ENCODE measurements at places on chromosomes 5 and 9. TPM values are rescaled to one million over a fixed set of nuclear protein-coding genes. Genes with fewer than 3 reads are reported as not detected.

SNCAIP gene
- 15.4 TPM for total RNA-seq

DPH7 gene
- total RNA-seq, result 47.5 TPM

NMUR2 gene
- total RNA-seq, result not detected

ENTPD2 gene
- 3.6 TPM for total RNA-seq

LEAP2 gene
- total RNA-seq, result 2.9 TPM

UAP1L1 gene
- 12.0 TPM for total RNA-seq

ACTBL2 gene
- not detected for total RNA-seq

LMNB1 gene
- total RNA-seq, result 4.8 TPM

CBY3 gene
- not detected for total RNA-seq

TSSK1B gene
- total RNA-seq, result 0.73 TPM

AP3S1 gene
- total RNA-seq, result 93.7 TPM

FYB1 gene
- 10.2 TPM for total RNA-seq

GABRA1 gene
- total RNA-seq, result not detected

FOXD4 gene
- 0.44 TPM for total RNA-seq

TEX48 gene
- not detected for total RNA-seq

PCDHA1 gene
- not detected for total RNA-seq

CNTFR gene
- 103 TPM for total RNA-seq

NIPAL4 gene
- 0.29 TPM for total RNA-seq

SLC34A1 gene
- total RNA-seq, result not detected

SLC46A2 gene
- 0.16 TPM for total RNA-seq

AGXT2 gene
- total RNA-seq, result not detected

SLC6A3 gene
- total RNA-seq, result 0.15 TPM

SLCO6A1 gene
- total RNA-seq, result not detected

C5orf52 gene
- total RNA-seq, result not detected

GARIN3 gene
- total RNA-seq, result not detected

DCP2 gene
- 26.2 TPM for total RNA-seq

BOD1 gene
- 68.0 TPM for total RNA-seq

IL9 gene
- not detected for total RNA-seq

PCDH1 gene
- 28.3 TPM for total RNA-seq

Data from breast epithelium (tissue), 4 donors.